NCI-H226 (cell line): ENCODE measurements at places on chromosomes 4 and X.

DNA sequence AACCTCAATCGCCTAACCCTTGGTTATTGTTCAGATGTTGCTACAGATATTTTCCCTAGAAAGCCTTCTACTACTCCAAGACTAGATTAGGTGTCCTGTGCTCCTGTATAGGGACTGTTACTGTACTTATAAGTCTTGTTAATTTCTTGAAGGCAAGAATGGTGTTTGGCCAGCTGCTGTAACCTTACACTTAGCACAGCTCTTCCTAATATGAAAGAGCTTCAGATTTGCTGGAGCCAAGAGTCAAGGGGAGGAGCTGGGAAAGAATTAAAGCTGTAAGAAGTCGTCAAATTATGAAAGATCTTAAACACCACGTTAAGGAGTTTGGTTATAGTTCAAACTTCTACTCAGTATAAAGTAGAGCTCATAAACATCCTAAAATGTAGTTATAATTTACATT lies 245.9 kb upstream of the TLL1 start:
- no peak for DNase-seq

DNA sequence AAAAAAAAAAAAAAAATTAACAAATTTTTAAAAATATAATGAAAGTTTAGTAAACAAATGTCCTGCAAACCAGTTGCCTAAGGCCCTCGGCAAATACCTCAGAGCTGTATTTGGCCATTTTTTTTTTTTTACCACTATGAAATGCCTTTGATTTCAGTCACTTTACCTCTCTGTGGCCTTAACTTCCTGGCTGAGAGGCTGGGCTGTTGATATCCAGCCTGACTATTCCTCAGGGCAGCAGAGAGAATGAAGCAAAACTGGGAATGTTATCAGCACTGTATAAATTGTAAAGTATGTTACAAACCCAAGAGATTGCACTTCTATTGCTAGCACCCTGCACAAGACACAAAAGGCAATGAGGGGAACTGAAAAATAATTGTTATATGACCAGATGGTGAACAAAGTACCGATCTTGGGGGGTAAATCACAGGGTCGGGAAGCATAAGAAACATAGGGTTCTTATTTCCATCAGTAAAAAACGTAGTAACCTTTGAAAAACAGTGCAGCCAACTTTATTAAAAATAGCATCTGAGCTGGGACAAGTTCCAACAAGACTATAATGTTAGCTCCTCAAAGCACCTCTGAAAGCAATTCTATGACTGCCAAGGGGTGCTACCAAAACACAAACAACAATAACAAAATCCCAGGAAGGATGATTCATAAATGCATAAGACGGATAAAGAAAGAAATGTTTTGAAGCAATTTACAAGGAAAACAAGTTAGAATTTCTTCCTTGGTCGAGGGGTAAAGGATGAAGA lies 18.1 kb downstream of the USP46 start:
- peak; percentile 54 for DNase-seq

DNA sequence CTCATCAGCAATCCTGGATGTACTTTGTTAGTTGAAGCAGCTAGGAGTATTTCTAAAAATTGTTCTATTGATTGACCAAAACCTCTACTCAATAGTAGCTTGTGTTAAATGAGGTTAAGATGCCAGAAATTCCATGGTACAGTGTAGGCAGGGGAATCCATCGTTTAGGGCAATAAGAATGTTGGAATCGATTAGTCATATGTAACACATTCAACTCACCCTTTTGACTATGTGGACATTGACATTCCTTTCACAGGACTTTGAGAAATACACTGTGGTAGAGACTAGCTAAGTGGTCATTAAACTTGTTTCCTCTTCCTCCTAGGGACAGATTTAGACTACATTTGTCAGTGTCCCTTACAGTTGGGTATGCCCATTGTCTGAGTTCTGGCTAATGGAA lies 40.2 kb downstream of the KDM5C start:
- DNase-seq: no peak

- DNase-seq: no peak
Measured at GRCh38 chr4:5973486-5974220, 44.6 kb downstream of the C4orf50 start.

DNA sequence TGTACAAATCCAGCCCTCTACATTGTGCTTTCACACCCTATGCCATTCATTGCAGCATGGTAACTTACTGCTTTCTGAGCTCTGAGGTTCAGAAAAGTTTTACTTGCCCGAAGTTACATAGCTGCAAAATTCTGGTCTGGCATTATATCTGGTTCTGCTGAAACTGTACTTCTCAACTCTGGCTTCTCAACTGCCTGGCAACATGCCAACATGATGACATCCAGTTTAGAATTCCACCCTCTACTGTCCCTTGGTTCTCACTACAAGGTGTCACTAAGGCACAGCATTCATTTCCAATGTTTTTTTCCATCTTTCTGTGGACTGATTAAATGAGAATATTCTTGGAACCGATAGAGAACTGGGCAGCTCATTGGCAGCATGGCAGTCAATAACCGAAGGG lies 242.9 kb upstream of the PRPS2 start:
- no peak for DNase-seq

- no peak for DNase-seq
Measured at GRCh38 chr4:3257103-3257555, 8.2 kb downstream of the MSANTD1 start.

DNA sequence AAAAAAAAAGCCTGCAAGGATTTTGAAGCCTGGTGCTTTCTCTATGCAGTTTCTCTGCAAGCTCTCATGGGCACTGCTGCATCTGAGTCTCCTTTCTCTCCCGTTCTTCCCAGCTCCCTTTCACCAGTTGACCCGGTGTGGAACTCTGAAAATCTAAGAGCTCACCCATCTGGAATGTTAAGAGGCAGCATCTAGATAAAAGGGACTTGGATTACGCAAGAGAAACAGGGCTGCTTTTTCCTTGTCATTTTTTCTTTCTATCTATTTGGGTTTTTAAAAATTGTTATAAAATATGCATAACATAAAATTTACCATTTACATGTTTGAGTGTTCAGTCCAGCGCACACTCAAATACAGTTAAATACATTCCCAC lies 95.2 kb upstream of the RPS6KA3 start:
- peak; percentile 81 for DNase-seq

- DNase-seq: no peak
Measured at GRCh38 chrX:69264158-69264581, 98.9 kb upstream of the PJA1 start.

GRCh38 chr4:133320576-133321170 lies 171.6 kb downstream of the PCDH10 start:
- DNase-seq: no peak

- DNase-seq: no peak
Measured at GRCh38 chrX:9278475-9279233, 186.2 kb upstream of the TBL1X start.

GRCh38 chrX:153879741-153880439 lies 6.1 kb downstream of the L1CAM start:
- no peak for DNase-seq

- no peak for DNase-seq
Measured at GRCh38 chr4:1512051-1512737, 106.0 kb upstream of the NKX1-1 start.

DNA sequence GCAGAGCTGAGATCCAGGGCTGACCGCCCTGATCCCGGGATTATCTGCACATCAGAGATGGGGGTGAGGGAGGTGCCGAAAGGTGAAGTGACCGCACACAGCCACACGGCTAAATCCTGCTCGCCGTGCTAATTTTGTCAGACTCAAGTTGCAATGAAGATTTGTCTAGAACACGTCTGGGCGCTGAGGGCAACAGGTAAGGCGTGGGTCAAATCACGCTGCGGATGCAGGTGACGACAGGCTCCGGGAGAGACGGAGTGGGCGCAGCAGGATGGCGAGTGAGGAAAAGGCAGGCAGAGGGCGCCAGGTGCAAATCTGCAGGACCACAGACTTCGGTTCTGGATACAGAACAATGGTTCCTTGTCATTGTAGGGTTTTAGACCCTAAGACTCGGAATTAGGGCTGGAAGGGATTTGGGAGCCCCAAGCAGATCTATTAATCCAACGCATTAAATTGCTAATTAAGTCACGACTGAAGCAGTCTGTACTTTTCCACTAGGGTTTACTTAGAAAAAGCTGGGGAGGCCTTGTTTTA lies 1.9 kb upstream of the TBC1D14 start:
- DNase-seq: no peak

GRCh38 chr4:157291071-157291470 lies 70.5 kb downstream of the GRIA2 start:
- DNase-seq: no peak

DNA sequence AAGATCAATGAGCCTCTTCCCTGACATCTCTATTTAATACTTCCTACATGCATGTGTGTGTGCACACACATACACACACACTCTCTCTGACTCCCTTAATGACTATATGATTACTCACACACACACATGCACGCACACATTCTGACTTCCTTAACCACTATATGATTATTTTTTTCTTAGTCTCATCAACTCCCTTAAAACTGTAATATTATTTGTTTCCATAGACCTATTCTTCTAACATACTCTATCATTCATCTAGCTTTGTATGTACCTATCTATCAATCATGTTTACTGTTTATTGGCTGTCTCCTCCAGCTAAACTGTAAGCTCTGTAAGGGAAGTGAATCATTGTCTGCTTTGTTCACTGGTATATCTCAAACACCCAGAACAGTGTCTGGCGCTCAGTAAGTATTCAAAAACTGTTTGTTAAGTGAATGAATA lies 236.6 kb downstream of the RASL11B start:
- peak; percentile 61 for DNase-seq

DNA sequence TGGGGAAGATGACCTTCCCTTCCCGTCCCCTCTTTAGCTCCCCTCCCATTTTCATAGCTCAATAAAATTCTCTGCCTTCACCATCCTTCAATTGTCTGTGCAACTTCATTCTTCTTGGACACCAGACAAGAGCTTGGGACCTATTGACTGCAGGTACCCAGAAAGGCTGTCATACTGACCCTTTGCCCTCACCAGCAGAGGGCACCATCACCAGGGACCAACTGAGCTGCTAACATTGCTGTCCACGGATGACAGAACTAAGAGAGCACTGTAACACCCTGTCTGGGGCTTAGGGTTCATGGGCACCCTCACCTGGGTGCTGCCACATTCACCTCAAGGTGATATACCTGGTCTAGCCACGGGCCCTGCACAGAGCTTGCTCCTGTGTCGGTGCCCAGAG lies 141.3 kb upstream of the VCX3B start:
- no peak for DNase-seq
